Activated CD4-positive, alpha-beta T cell treated with anti-CD3 and anti-CD28 coated beads for 36 hours (primary cell): ENCODE measurements at places on chromosomes 11 and 22. TPM values are rescaled to one million over a fixed set of nuclear protein-coding genes. Genes with fewer than 3 reads are reported as not detected.

RASL10A gene
- 0.35 TPM for total RNA-seq

DNA sequence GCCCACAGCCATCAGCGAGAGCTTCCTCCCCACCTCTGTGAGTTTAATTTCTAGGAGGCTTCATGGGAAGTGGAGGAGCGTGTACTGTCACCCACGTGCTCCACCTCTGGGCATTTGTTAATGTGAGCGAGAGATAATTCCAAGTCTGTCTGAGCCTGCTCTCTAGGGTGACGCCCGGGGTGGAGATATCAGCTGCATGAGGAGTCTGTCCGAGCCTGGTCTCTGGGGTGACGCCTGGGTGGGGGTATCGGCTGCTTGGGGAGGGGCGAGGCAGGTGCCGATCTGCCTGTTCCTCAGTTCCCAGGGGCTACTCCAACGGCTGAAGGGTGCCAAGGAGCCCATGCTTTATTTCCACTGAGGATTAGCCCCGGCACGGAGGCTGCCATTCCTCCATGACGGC lies 735.0 kb downstream of the BRD1 start:
- no peaks in the 10 kb centered on the region for H3K36me3 ChIP-seq
- no peaks in the 10 kb centered on the region for H3K27me3 ChIP-seq
- no peak overlapping the region for H3K4me3 ChIP-seq
- H3K27ac ChIP-seq = no peak overlapping the region
- DNase-seq = no peak
- no peaks in the 10 kb centered on the region for H3K4me1 ChIP-seq

PIH1D2 gene
- total RNA-seq = 0.57 TPM

GRCh38 chr11:4610258-4610935 lies 2.4 kb upstream of the TRIM68 start:
- H3K36me3 ChIP-seq = no peaks in the 10 kb centered on the region
- H3K4me1 ChIP-seq = peaks cover 35% of the 10 kb centered on the region
- peak overlapping the region; percentile 60 for H3K4me3 ChIP-seq
- no peaks in the 10 kb centered on the region for H3K27me3 ChIP-seq
- peak overlapping the region; percentile 87 for H3K27ac ChIP-seq
- DNase-seq = peak; percentile 56

DNA sequence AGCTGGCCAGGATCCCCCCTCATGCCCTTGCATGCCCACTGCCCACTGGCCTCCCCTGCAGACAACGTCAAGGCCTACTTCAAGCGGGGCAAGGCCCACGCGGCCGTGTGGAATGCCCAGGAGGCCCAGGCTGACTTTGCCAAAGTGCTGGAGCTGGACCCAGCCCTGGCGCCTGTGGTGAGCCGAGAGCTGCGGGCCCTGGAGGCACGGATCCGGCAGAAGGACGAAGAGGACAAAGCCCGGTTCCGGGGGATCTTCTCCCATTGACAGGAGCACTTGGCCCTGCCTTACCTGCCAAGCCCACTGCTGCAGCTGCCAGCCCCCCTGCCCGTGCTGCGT lies 7.9 kb downstream of the AIP start:
- H3K4me1 ChIP-seq = peaks cover 42% of the 10 kb centered on the region
- H3K36me3 ChIP-seq = peaks cover 49% of the 10 kb centered on the region
- H3K27me3 ChIP-seq = no peaks in the 10 kb centered on the region
- H3K27ac ChIP-seq = peak overlapping the region; percentile 76
- H3K4me3 ChIP-seq = no peak overlapping the region

DNA sequence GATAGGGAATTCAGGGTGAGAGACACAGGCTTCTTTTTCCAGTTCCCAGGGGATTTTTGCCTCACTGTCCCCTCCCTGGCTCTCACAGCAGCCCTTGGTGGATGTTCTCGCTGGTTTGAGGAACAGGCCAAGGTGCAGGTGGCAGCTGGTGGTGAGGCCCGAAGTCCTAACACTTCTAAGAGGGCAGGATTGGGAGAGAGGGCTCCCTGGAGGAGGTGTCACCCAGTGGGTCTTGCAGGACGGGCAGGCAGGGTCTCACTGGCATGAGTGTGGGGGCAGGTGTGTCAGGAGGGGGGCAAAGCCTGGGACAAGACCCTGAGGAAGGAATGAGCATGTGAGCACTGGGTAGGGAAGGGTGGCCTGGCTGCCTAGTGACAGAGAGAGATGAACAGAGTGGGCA lies 9.2 kb downstream of the ADORA2A start:
- H3K4me1 ChIP-seq = peaks cover 82% of the 10 kb centered on the region
- no peak for DNase-seq
- H3K36me3 ChIP-seq = peaks cover 60% of the 10 kb centered on the region
- no peak overlapping the region for H3K4me3 ChIP-seq

GRCh38 chr22:38739300-38740055 lies 16.3 kb downstream of the SUN2 start:
- H3K27ac ChIP-seq = no peak overlapping the region
- DNase-seq = no peak
- no peak overlapping the region for H3K4me3 ChIP-seq
- H3K4me1 ChIP-seq = peaks cover 31% of the 10 kb centered on the region

DNA sequence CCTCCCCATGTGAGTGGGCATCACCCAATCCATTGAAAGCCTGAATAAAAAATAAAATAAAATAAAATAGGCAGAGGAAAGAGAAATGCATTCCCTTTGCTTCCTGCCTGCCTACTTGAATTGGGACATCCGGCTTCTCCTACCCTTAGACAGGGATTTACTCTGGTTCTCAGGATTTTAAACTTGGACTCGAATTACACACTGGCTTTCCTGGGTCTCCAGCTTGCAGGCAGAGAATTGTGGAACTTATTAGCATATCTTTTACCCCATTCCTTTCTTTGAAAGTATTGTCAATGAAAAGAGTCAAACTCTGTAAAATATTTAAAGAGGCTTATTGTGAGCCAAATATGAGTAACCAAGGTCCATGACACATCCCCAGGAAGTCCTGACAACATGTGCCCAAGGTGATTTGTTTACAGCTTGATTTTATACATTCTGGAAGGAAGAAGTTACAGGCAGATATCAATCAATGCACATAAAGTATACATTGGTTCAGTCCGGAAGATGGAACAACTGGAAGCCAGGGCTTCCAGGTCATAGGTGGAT lies 78.4 kb upstream of the CCDC90B start:
- no peak for DNase-seq
- no peaks in the 10 kb centered on the region for H3K4me1 ChIP-seq
- H3K4me3 ChIP-seq = no peak overlapping the region

- no peaks in the 10 kb centered on the region for H3K36me3 ChIP-seq
- peaks cover 9% of the 10 kb centered on the region for H3K4me1 ChIP-seq
- no peak overlapping the region for H3K27ac ChIP-seq
Observed at GRCh38 chr11:15048616-15049015, 24.8 kb upstream of the CALCB start.

DNA sequence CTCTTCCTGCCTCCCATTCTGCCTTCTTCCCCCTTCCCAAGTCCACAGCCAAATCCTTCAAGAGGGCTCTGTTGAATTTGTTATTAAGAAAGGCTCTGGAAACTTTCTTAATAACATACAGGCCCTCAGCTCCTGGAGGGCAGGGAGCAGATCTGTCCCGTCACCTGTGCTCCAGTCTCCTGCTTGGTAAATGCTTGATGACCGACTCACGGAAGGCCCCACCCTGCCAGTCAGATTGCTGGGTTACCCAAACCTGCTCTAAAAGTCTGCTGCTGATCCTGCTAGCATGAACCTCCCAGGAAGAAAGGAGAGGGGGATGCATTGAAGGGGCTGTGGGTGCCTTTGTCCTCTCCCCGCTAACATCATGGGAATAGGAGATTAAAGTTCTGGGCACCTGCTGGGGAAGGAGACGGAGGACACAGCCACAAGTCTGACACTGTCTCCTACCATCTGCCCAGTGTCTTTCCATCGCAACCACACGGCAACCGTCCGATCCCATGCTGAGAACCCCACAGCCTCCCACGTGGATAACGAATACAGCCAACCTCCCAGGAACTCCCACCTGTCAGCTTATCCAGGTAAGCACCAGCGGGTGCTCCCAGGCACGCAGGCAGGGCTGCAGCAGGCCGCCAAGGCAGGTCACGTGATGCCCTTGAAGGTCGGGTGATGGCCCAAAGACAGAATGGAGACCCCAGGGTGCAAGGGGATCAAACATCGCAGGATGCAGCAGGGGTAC lies 22.5 kb downstream of the CD5 start:
- H3K27ac ChIP-seq = peak overlapping the region; percentile 62
- peaks cover 46% of the 10 kb centered on the region for H3K4me1 ChIP-seq
- no peak overlapping the region for H3K4me3 ChIP-seq
- H3K27me3 ChIP-seq = no peaks in the 10 kb centered on the region

KDM4E gene
- total RNA-seq = not detected

GRCh38 chr22:20562607-20563465 lies 55.4 kb downstream of the MED15 start:
- no peak overlapping the region for H3K4me3 ChIP-seq
- peak overlapping the region; percentile 61 for H3K27ac ChIP-seq
- H3K36me3 ChIP-seq = peaks cover 74% of the 10 kb centered on the region
- no peaks in the 10 kb centered on the region for H3K27me3 ChIP-seq
- DNase-seq = no peak
- peaks cover 62% of the 10 kb centered on the region for H3K4me1 ChIP-seq

GRCh38 chr11:131817687-131818188 lies 447.3 kb downstream of the NTM start:
- no peaks in the 10 kb centered on the region for H3K36me3 ChIP-seq
- H3K27me3 ChIP-seq = peaks cover 2% of the 10 kb centered on the region
- H3K27ac ChIP-seq = no peak overlapping the region
- H3K4me1 ChIP-seq = no peaks in the 10 kb centered on the region
- DNase-seq = no peak
- no peak overlapping the region for H3K4me3 ChIP-seq

SELENOO gene
- 14.4 TPM for total RNA-seq

GLB1L2 gene
- total RNA-seq = 4.2 TPM

DNA sequence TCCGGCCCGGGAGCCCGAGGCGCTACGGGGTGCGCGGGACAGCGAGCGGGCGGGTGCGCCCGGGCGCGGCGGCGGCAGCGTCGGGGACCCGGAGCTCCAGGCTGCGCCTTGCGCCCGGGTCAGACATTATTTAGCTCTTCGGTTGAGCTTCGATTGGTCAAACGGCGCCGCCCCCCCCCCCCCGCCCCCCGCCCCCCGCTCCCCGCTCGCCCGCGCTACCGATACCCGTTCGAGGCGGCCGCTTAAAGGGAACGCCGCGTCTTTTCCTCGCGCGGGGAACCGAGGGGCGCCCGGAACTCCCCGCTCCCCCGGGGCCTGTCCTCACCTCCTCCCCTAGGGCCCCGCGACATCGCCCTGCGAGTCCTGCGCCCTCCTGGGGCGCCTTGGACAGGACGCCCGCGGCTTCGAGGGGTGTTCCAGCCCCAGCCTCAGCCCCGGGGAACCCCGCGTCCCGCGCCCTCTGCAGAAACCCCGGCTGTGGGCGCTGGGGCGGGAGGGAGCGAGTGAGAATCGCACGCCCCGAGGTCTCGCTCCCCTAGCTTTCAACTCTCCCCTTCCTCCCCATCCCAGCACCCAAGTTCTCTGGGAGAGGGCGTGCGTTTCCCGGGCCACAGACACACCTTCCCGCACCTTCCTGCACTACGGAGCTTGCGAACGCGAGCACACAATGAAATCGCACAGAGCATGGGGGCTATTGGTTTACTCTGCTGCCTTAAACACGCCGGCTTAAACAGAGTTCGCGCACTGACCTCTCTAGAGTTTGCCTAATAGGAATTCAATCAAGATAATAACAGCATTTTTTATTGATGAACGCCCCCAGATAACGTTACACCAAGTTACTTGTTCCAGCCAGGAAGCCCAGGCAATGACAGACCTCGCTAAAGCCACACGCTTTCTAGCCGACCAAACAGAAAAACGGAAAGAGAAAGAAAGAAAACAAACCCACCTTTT lies at the start of gene BDNF:
Gene BDNF, minus strand, starts transcription at position 105 of the 951 bp plus-strand sequence. CDS start 41,891 bp downstream, outside the sequence.
- H3K36me3 ChIP-seq = no peaks in the 10 kb centered on the region
- no peak within 1 kb of the TSS for H3K27ac ChIP-seq
- peak; percentile 19 for DNase-seq
- peaks cover 25% of the 10 kb centered on the region for H3K4me1 ChIP-seq

MS4A7 gene
- total RNA-seq = not detected

GRCh38 chr11:45173064-45173463 lies 26.6 kb downstream of the PRDM11 start:
- no peaks in the 10 kb centered on the region for H3K36me3 ChIP-seq
- DNase-seq = no peak
- H3K27me3 ChIP-seq = peaks cover 10% of the 10 kb centered on the region
- no peak overlapping the region for H3K4me3 ChIP-seq
- H3K27ac ChIP-seq = no peak overlapping the region

- H3K36me3 ChIP-seq = no peaks in the 10 kb centered on the region
- no peaks in the 10 kb centered on the region for H3K4me1 ChIP-seq
- no peak for DNase-seq
- H3K27ac ChIP-seq = no peak overlapping the region
- no peak overlapping the region for H3K4me3 ChIP-seq
- H3K27me3 ChIP-seq = no peaks in the 10 kb centered on the region
Observed at GRCh38 chr11:97364047-97364446, 974.2 kb downstream of the JRKL start.

GRCh38 chr11:76251576-76251975 lies 45.3 kb upstream of the WNT11 start:
- DNase-seq = no peak
- no peaks in the 10 kb centered on the region for H3K4me1 ChIP-seq
- H3K27ac ChIP-seq = no peak overlapping the region
- no peak overlapping the region for H3K4me3 ChIP-seq

- H3K4me1 ChIP-seq = peaks cover 7% of the 10 kb centered on the region
- no peaks in the 10 kb centered on the region for H3K27me3 ChIP-seq
- DNase-seq = no peak
- no peaks in the 10 kb centered on the region for H3K36me3 ChIP-seq
- H3K27ac ChIP-seq = no peak overlapping the region
- no peak overlapping the region for H3K4me3 ChIP-seq
Observed at GRCh38 chr11:13881226-13881905, 81.2 kb upstream of the SPON1 start.

BIK gene
- total RNA-seq = 1.4 TPM

TRPM5 gene
- not detected for total RNA-seq

DNA sequence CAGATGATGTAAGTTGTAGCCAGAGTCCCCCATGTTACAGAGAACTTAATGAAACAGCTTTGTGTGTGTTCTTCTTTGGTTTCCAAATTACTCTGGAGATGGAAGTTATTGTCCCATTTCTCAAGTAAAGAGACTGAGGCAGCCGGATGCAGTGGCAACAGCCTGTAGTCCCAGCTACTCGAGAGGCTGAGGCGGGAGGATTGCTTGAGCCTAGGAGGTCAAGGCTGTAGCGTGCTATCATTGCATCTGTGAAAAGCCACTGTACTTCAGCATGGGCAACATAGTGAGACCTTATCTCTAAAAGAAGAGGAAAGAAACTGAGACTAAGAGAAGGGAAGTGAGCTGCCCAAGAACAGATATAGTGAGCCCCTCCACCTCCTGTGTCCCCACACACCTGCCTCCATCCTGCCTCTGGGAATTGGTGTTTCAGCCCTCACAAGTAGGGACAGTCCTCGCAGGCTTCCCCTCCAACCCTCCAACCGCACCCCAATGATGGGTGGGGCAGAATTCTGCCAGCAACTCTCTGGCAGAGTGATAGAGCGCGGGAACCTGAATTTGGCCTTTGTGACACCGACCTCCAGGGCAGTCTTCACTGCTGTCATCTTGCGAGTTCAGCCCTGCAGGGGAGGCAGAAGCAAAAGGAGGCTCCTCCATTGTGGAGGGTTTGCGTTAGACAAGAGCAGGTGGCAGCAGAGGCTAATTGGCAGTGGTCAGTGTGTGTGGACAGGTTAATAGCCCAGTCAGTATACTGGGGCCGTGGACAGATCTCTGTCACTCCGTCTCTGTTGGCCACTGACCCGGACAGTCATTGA lies 1.6 kb downstream of the PDXP start:
- no peaks in the 10 kb centered on the region for H3K27me3 ChIP-seq
- no peak for DNase-seq
- peak overlapping the region; percentile 59 for H3K27ac ChIP-seq
- peaks cover 2% of the 10 kb centered on the region for H3K36me3 ChIP-seq
- peaks cover 31% of the 10 kb centered on the region for H3K4me1 ChIP-seq
